ENCODE measurements at places on chromosomes 5 and 9.

GRCh38 chr5:174459071-174459702, 265.2 kb upstream of the MSX2 start:
- no peak for DNase-seq

GRCh38 chr5:119743927-119744326, 114.6 kb downstream of the FAM170A start:
- no peak for DNase-seq

DNA sequence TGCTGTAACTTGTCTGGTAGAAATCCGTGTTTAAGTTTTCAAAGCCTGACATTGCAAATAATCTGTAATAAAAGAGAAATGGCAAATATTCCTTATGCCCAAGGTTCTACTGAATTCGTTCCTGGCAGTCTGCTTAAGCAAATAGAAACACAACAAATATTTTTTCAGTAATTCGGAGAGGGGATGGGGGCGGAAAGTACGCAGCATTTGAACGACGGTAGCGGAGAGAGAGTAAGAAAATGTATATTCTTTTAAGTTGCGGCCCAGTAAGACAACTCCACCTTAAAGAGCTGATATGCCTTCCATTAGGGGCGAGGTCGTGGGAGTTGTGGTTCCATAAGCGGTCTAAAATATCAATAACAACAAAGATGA, 569 bp downstream of the YIPF5 start:
- no peak for DNase-seq

DNA sequence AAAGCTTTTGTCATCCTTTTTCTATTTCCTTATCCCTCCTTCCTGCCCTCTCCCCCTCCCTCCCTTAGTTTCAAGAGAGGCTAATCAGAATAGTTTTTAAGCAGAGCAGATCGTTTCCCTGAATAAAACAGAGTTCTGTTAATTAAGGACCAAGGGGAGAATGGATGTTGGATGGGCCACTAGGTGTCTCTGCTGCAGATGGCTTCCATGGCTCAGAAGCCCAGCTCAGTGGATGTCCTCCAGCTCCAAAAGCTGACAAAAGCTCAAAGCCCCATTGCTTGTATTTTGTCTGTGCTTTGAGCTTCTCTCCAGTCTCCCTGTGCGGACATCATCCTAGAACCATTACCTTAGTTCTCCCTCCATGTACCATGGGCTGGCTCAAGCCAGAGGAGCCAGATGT, 21.0 kb upstream of the NPR3 start:
- no peak for DNase-seq

DNA sequence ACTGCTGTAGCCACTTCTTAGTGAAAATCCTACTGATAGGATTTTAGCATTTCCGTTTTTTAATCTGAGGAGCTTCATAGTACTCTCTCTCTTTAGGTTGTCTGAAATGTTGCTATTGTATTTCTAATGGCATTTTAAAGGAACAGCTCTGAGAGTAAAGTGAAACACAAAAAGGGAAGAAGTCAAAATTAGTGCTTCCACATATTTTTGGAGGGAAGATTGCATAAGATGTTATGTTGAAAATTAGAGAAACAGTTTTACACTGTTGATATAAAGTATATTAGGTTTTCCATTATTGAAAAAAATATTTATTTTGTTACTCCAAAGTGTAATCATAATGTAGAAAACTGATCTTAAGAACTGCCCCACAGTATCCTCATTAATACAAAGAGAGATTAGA, 525.1 kb downstream of the TAF11L14 start:
- DNase-seq, result no peak

- no peak for DNase-seq
Observed at GRCh38 chr5:123035360-123035917, 1.1 kb downstream of the PPIC start.

DNA sequence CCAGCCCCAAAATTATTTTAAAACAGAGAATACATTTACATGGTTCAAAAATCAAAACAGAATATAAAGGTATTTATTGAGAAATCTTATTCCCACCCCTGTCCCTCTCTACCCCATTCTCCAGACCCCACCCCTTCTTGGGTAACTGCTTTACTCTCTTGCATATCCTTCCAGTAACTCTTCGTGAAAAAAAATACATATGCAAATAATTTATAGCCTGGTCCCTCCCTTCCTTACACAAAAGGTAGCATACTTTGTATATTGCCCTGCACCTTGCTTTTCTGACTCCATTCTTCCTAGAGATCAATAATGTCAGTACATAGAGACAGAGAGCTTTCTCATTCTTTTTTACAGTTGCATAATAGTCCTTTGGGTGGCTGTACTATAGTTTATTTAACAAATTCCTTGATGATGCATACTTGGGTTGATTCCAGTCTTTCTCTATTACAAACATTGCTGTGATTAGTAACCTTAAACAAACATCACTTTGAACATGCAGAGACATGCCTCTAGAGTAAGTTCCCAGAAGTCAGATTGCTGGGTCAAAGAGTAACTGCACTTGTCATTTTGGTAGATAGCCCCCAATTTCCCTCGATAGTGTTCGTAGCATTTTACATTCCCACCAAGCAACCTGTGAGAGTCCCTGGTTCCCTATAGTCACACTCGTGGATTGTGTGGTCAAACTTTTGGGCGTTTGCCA, 47.9 kb downstream of the STOM start:
- peak; percentile 13 for DNase-seq

GRCh38 chr9:81722277-81722676, 32.9 kb upstream of the TLE1 start:
- DNase-seq, result no peak

DNA sequence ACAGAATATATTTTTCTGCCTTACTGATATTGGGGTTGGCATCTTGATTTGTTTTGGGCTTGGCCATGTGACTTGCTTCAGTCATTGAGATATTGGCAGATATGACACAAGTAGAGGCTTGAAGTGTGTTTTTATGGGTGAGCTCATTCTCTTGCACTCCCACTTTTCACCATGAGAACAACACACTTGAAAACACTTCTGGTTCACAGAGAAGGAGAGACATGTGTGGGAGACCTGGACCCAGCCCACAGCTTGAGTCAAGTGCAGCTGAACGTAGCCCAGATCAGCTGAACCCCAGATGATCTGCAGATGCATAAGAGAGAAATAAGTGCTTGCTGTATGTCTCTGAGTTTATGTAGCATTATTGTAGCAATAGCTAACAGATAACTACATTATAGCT, 155.4 kb downstream of the SEMA6A start:
- no peak for DNase-seq

GRCh38 chr9:21758540-21758939, 43.9 kb upstream of the MTAP start:
- no peak for DNase-seq

GRCh38 chr5:27855491-27855890, 817.1 kb upstream of the CDH9 start:
- no peak for DNase-seq

DNA sequence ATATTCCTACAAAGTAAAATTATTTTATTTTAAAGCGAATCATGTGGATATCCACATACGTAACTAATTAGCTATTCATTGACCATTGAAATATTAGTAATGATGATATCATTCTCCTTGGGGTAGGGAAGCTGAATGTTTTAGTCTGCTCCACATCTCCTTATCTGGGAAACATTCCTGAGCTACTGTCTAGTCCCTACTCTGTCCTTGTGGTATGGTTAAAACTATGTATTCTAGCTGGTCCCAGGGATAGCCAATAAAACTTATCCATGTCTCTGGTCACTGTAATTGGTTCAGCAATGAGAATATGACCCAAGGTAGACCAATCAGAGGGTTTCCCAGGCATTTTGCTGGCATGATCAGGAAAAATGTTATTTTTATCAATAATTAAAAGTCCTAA, 76.0 kb upstream of the DAP start:
- no peak for DNase-seq

DNA sequence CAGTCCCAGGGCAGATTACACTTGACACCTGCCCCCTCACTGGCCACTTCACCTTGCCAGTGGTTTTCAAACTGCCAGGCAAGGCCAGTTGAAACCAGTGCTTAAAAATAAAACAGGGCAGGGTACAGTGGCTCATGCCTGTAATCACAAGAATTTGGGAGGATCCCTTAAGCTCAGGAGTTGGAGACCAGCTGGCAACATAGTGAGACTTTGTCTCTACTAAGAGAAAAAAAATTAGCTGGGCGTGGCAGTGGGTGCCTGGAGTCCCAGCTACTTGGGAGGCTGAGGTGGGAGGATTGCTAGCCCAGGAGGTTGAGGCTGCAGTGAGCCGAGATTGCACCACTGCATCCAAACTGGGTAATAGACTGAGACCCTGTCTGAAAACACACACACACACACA, 58.1 kb downstream of the ROPN1L start:
- no peak for DNase-seq

GRCh38 chr5:38400365-38400764, 142.0 kb downstream of the EGFLAM start:
- DNase-seq, result no peak

DNA sequence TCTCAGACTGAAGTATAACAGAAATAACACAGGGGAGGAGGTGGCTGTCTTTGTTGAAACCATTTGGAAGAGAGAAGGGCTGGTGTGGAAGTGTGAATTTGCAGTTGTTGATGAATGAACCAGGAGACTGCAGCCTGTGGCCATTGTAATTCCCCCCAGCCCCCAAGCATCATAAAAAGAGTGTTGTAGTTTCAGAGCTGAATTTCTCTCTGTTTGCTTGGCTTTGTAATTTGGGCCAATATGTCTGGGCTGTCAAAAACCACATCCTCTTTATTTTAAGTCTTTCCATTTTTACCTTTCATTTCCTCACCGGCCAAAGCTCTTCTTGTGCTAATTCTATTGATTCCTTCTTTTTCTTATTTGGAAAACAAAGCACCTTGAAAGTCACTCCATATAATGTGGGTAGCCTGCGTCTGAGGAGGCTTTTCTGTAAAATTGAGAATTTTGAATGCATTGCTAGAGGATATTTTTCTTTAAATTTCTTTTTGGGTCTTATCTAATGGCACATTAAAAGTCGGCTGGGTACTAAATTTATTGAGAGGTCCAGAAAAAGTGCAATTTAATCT, 383.3 kb downstream of the OSTF1 start:
- DNase-seq, result no peak

- peak; percentile 29 for DNase-seq
Observed at GRCh38 chr9:74379718-74380117, 117.4 kb upstream of the RORB start.

- peak; percentile 28 for DNase-seq
Observed at GRCh38 chr9:35690614-35691333, 1.0 kb upstream of the TPM2 start.

DNA sequence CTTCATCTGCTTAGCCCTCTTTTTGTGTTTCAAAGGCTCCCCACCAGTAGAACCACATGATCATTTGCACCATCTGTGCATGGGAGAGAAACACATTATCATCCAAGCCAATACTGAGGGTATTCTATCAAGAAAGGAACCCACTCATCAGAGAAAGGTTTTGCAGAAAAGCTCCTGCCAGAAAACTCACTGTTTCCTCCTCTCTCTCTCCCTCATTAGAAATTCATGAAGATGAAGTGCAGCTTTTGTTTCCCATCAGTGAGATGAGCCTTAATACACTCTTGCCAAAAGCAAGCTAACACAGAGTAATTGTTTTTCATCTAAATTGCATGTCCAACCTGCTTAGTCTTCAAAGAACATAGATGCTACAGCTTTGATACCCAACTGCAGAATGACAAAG, 142.4 kb upstream of the GRAMD2B start:
- no peak for DNase-seq

DNA sequence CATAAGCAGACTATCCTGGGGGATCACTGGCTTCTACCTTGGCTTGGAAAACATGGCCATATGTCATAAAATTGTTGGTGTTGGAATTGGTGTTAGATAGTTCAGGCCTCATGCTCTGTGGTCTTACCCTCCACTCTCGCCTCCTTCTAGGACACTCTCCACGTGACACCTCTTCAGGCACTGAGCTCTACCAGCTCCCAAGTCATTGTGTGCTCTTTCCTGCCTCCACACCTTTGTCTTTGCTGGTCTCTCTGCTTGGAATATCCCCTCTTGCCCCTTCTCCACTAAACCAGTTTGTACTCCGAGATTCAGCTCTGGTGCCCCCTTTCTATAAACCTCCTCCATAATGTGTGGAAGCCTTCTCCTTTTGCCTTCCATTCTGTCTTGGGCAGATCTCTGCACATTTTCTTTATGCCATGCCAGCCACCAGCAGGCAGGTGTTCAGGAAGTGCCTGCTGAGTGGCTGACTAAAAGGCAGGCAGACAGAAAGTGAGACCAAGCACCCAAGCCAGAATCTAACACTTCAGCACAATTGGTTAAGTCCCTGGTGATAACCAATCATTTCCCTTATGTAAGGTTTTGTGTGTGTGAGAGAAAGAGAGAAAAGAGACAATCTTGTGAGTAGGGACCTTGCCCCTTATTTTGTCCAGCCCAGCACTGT, 37.7 kb downstream of the SAR1B start:
- DNase-seq, result peak; percentile 78

DNA sequence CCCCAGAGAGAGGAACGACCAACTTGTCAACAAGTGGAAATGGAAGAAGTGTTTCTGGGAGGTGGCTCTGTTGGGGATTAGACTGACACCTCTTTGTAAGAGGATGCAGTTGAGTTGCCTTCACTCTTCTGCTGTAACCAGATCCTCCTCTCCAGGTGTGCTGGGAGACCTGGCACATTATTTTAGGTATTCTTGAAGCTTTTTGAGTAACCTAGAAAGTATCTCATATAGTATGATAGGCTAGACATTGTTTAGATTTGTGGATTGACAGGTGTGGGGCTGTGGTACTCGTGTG, 21.6 kb downstream of the SNX30 start:
- DNase-seq, result no peak

- no peak for DNase-seq
Observed at GRCh38 chr5:38284384-38284783, 26.0 kb downstream of the EGFLAM start.

- no peak for DNase-seq
Observed at GRCh38 chr5:120088836-120089235, 375.3 kb upstream of the PRR16 start.

DNA sequence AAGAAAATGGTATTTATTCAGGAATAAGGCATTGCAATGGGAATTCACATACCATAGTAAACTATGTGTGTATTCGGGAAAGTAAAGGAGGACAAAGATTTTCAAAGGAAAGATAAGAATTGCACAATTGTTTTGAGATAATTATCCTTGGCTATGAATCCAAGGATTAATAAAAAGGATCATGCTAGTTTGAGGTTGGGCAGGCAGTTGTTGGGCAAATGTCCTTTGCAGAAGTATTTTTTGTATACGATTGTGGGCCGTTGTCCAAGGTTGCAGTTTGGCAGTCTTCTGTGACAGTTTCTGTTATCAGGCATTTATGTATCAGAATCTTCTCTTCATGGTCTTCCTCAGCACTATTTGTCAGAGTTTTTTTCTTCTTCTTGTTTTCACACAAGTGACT, 10.6 kb upstream of the UBAP2 start:
- DNase-seq, result no peak

All from T-helper 1 cell (primary cell).